ENCODE measurements at places on chromosomes 6 and 20.

DNA sequence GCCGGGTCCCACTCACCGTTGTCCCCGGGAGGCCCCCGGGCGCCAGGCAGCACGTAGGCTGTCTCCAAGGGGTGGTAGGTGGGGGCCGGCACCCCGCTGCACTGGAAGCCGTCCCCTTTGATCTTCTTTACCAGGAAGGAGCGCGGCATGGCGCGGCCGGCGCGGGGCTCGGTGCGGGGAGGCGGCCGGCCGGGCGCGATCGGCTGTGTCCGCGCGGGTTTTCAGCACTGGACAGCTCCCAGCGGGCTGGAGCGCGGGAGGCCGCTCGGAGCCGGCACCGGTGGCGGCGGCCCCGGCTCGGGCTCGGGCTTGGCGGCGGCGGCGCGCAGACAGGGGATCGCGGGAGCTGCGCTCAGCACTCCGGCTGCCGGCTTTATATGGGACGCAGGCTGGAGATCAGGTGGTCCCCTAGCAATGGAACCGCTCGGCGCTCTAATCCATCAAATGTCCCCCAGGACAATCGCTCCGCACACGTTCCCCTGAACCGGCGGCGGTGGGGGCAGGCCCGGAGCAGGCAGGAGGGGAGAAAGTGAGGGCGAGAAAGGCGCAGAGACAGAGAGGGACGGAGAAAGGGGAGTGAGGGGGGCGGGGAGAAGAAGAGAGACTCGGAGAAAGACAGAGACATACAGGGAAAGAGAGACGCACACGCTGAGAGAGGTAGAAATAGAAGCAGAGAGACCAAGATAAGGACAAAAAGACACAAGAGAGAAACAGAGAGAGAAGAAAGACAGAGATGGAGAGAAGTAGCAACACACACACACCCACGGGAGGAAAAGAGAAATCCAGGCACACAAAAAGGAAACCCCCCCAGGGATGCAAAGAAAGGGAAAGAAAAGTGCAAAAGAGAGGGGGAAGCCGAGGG lies at the start of gene SCRT2:
TSS of gene SCRT2 (minus strand) at position 350 of the 862 bp plus-strand sequence. CDS start at position 149, 201 bp downstream.
- peak; percentile 77 for DNase-seq

GRCh38 chr6:4374216-4374615 lies 238.8 kb upstream of the ECI2 start:
- no peak for DNase-seq

GRCh38 chr6:31308845-31309175 lies 36.9 kb upstream of the HLA-C start:
- DNase-seq: no peak

GRCh38 chr6:31588871-31589650 lies 3.0 kb downstream of the LST1 start:
- DNase-seq: no peak

DNA sequence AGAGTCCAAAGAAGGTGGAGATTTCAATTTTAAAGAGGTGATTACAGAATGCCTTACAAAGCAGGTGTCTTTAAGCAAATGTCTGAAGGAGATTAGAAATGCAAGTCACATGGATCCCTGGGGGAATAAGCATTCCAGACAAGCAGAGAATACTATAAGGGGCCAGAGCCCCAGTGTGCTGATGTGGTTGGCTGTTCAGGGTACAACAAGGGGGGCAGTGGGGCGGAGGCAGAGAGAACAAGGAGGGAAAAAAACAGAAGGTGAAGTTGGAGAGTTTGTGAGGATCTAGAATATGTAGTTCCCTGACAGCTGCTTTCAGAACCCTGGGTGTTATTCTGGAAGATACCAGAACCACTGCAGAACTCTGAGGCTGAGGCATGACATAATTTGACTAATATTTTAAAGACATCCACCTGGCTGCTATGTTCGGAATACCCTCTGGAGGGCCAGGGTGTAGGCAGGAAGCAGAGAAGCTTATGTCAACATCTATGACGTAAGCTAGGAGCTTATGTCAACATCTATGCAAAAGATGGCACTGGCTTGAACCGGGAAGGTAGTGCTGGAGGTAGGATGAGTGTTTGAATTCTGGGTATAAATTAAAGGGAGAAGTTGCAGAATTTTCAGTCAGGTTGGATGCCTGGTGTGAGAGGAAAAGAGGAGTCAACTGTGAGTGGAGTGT lies 276.3 kb upstream of the AGPAT4 start:
- no peak for DNase-seq

DNA sequence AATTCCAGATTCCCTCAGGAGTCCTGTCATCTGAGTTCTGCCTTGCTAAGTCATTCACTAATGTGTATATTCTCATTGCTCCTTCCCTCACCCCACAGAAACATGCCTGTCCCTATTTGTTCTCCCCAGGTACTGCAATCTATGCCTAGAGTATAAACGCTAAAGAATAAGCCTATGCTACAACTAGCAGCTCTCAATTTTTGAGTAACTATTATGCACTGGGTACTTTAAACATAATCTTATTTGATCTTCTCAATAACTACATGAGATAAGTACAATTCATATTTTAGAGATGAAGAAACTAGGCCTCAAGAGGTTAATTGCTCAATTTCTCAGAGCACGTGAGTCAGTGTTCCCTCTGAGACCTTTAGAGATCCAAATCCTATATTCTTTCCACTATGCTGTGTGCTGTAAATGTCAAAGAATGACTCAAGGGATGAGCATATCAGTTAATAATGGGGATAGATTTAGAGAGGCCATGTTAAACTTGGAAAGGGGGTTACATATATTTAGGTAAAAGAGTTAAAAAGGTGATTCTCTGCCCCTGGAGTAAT lies 423.8 kb upstream of the ADGRB3 start:
- DNase-seq: no peak

GRCh38 chr6:161444464-161444863 lies 170.6 kb upstream of the AGPAT4 start:
- DNase-seq: peak; percentile 27

DNA sequence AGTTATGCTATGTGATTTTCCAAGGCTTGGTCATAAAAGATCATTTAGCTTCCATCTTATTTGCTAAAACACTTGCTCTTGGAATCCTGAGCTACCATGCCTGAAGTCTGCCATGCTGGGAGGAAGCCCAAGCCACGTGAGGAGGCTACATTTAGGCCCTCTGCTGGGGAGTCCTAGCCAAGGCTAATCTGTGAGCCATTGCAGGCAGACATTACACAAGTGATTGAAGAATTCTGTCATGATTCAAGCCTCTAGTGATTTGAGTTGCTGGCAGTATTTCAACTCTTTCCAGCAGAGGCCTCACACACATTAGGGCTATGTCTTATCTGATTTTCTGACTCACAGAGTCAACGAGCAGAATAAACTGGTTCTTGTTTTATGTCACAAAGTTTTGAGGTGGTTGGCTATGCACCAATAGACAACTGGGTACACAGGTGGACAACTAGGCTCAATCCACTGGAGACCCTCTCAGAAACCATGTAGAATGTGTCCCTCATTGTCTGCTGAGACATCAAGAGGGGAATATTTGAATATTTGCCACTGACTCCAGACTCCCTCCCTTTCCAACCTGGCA lies 227.2 kb upstream of the SULF2 start:
- no peak for DNase-seq

- DNase-seq: no peak
These were observed 29.5 kb downstream of the TSHZ2 start for GRCh38 chr20:53001498-53002301.

- DNase-seq: no peak
These were observed 27.0 kb upstream of the SERPINB1 start for GRCh38 chr6:2868637-2869036.
